Large intestine (tissue), 12 donors: ENCODE measurements at places on chromosomes 4 and X. TPM values are rescaled to one million over a fixed set of nuclear protein-coding genes. Genes with fewer than 3 reads are reported as not detected.

GRCh38 chr4:44679060-44679459 lies 840 bp downstream of the GUF1 start:
- DNase-seq = no peak
- H3K36me3 ChIP-seq = peaks cover 8% of the 10 kb centered on the region
- peak overlapping the region; percentile 65 for H3K4me3 ChIP-seq
- H3K27ac ChIP-seq = peak overlapping the region; percentile 85
- no peaks in the 10 kb centered on the region for H3K27me3 ChIP-seq

- no peak overlapping the region for H3K4me3 ChIP-seq
- H3K36me3 ChIP-seq = no peaks in the 10 kb centered on the region
- H3K27ac ChIP-seq = no peak overlapping the region
- peaks cover 84% of the 10 kb centered on the region for H3K27me3 ChIP-seq
- DNase-seq = no peak
- peaks cover 26% of the 10 kb centered on the region for H3K4me1 ChIP-seq
Observed at GRCh38 chr4:3485886-3486540, 22.9 kb downstream of the DOK7 start.

DNA sequence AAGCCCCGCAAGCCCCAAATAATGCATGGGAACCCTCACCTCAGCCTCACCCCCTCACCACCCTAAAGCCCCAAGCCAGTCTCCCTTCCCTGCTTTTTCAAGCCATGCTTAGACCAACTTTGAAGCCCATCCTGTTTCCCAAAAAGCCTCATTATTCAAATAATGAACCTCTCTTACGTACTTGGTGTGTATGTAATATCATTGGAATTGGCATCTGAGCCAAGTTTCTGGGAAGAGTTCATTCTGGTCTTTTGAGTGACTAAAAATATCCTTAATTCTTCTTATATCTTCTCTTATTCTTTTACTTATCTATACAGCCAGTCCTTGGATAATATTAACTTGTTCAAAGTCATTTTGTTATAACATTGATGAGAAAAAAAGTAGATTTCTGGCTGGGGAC lies 875.8 kb upstream of the SLIT2 start:
- no peak for DNase-seq
- H3K4me3 ChIP-seq = no peak overlapping the region

- H3K27ac ChIP-seq = peak overlapping the region; percentile 90
- no peaks in the 10 kb centered on the region for H3K27me3 ChIP-seq
- peak; percentile 31 for DNase-seq
- H3K4me3 ChIP-seq = peak overlapping the region; percentile 96
Observed at GRCh38 chrX:38804432-38804681, 3.1 kb downstream of the MID1IP1 start.

GRCh38 chr4:108352664-108353308 lies 184.1 kb upstream of the LEF1 start:
- H3K27ac ChIP-seq = no peak overlapping the region
- H3K4me3 ChIP-seq = no peak overlapping the region
- DNase-seq = no peak
- H3K27me3 ChIP-seq = no peaks in the 10 kb centered on the region
- H3K4me1 ChIP-seq = peaks cover 18% of the 10 kb centered on the region

Gene SMIM20
- polyA plus RNA-seq = 49.0 TPM

Gene SCFD2
- polyA plus RNA-seq = 8.2 TPM
